Activated CD8-positive, alpha-beta memory T cell treated with anti-CD3 and anti-CD28 coated beads for 1 hour (primary cell): ENCODE measurements at places on chromosomes 7 and 10.

- DNase-seq: no peak
These were observed 108.6 kb downstream of the NSUN6 start for GRCh38 chr10:18542832-18543231.

DNA sequence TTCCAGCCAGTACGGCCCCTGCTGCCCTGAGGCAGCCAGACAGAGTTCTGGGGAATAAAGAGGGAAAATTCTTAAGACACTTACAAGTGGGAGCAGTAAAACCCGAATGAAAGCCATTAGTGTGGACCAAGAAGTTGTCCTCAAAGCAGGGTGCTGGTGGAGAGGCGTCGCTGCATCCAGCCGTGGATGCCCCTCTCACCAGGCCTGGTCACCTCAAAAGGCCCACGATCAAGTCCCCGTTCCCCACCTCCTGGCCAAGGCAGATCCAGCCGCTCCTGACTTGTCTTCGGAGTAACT is 656 bp downstream of the VSTM4 start:
- no peak for DNase-seq

DNA sequence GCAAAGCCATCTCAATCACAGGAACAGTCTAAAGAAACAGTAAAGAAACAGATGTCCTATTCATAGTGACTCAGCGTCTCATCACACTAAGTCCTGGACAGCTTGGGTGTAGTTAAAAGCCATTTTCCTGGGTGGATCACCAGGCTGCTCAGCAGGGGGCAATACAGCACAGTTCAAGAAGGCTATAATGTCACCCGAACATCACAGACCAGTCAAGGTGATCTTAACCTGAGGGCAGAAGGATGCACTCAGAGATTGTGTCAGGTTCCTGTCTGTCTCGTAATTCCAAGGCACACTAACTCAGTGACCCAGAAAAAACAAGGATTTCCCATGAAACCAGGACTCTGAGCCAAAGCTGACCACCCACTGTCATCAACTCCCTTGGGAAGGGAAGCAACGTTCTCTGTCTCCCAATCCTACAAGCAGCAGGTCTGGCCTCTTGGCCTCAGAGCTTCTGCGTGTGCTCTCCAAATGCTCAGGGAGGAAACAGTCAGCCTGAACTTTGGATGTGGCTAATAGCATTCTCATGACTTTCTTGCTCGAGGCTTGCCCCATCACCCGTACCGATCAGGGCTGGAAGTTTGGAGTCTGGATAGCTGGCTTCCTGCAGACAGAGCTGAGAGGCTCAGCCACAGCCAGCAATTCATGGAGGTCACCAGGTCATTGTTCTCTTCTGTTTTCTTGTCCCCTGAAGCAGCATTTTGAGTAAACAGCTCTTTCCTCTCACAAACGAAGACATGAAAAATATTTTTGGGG is 90.4 kb upstream of the FAM171A1 start:
- no peak for DNase-seq

DNA sequence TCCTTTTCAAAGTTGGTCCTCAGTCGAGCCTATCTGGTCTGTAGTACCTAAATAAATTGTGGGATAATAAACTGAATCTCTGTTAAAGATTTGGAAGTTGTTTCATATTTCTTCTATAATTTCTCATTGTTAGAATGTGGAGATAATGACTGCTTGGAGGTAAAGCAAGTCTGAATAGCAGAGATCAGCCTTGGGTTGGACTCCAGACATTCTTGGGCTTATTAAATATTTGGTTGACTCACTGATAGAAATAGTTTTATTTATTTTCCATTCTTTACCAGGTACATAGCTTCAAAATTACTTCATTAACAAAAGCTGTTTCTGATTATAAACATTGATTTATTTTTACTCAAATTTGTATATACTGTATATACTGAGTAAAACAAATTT is 34.3 kb downstream of the TPST1 start:
- DNase-seq: no peak

- DNase-seq: no peak
These were observed 138.5 kb downstream of the NPY start for GRCh38 chr7:24422441-24423010.

DNA sequence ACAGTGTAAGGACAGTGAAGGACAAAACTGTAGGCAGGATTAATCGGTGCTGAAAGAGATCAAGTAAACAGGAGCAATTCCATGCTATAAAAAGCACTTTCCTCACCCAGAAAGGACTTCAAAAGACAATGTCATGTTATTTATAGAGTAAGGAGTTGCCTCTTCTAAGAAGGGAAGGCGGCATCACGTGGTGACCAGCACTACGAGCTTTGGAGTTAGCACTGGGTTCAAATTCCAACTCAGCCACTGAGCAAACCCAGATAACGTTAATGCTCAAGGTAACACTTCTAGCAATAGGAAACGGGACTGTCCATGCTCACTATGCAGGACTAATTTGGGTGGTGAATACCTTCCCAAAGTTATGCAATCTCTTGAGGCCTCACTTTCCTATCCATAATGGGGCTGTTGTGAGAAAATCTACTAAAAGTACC is 715 bp upstream of the PANK1 start:
- DNase-seq: no peak

DNA sequence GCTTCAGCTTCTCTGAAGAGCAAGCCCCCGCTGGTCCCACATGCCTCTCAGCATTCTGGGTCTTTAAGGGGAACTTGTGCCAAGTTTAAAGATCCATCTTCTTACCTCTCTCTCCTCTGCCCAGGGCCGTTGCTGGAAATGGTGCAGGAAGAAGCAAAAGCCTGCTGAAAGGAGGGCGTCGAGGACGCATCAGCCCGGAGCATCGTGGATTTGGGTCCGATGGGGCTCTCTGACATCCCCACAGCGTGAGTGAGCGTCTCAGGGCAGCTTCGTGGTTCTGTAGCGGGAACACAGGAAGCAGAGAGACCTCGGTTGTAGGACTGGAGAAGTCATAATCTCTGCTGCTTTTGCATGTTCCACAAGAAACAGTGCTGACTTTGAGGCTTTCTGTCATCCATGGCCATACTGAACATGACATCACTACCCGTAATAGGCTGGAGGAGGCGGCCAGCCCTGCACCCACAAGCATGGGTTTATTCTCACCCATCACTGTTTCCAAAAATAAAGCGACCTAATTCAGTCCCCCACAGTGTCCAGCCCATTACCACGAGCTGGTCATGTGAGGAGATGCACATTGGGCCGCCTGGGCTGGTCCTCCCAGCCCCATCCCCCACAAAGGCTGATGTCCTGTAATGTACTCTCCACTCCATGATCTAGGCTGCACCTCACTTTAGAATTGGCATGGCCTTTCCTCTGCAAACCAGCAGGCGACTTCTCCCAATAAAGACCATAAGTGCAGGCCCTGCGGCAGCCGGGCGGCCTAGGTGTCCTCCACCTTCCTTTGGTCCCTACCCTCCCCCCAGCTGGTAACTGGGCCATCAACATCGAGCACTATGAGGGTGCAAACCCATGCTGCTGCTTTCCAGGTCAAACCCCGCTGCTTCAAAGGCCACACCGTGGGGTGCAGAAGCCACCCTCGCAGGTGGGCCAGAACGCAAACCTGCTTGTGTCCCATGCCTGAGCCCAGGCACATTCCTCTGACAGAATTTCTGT is 276.9 kb downstream of the TNS3 start:
- DNase-seq: no peak

- DNase-seq: no peak
These were observed 48.2 kb upstream of the LOXL4 start for GRCh38 chr10:98316170-98316569.

- DNase-seq: no peak
These were observed 474.4 kb upstream of the C7orf33 start for GRCh38 chr7:148116195-148116594.
